ENCODE measurements at places on chromosomes 3 and 15.
A peak's percentile ranks its signal among the peaks of the same experiment; 100 is the strongest.

- peak; percentile 72 for DNase-seq
Observed at GRCh38 chr3:185687271-185687878, 101.3 kb downstream of the SENP2 start.

DNA sequence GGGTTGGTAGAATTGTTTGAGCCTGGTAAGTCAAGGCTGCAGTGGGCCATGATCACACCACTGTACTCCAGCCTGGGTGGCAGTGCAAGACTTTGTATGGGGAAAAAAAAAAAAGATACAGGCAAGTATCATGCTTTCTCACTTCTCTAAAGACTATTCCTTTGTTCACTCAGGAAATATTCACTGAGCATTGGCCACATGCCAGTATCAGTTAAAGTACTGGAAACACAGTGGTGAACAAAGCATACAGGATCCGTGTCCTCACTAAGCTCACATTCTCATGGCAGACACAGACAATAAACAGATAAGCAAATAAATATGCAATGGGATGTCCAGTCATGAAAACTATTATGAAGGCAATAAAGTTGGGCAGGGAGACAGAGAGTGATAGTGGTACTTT is 5.1 kb upstream of the MTHFS start:
- DNase-seq, result no peak

GRCh38 chr3:187276397-187277128 is 15.0 kb downstream of the MASP1 start:
- DNase-seq, result no peak

DNA sequence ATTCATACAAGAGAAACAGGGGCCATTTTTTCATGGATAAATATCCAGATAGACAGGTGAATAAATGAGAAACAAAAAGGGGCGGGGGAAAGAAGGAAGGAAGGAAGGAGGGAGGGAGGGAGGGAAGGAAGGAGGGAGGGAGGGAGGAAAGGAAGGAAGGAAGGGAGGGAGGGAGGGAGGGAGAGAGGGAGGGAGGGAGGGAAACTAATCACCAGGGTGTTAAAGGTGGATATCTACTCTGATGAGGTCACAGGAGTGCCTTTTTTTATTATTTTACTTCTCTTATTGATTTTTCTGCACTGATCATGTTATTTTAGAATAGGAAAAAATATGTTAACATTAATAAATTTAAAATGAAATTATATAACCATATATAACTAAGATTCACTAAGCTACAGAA is 10.4 kb upstream of the VEPH1 start:
- DNase-seq, result no peak
